ENCODE measurements at places on chromosomes 6 and 20.

DNA sequence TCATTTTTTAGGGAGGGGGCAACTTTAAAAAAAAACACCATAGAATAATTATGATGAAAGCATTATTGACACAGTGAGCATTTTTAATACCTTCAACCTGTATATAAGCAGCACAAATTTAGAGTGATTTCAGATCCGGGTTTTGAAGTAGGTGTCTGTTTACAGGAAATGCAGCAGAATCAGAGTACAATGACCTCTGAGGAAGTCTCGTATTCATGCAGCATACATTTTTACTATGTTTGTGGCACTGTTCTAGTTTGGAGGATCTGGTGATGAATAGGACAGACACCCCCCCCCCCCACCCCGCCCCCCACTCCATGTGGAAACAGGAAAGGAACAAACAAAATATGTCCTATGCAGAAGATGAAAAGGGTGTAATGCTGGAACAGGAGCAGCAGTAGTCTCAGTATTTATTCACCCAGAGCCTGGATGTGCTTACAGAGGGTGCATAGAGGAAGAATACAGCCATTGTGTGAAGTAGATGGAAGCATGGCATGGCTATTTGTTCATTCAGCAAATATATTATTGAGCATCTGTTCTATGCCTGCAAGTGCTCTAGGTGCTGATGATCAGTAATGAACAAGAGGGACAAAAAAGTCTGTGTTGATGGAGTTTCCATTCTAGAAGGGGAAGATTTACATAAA is 19.7 kb downstream of the VAPB start:
- no peak for DNase-seq

- no peak for DNase-seq
These were observed 181.4 kb downstream of the PHF3 start for GRCh38 chr6:63816982-63817436.

DNA sequence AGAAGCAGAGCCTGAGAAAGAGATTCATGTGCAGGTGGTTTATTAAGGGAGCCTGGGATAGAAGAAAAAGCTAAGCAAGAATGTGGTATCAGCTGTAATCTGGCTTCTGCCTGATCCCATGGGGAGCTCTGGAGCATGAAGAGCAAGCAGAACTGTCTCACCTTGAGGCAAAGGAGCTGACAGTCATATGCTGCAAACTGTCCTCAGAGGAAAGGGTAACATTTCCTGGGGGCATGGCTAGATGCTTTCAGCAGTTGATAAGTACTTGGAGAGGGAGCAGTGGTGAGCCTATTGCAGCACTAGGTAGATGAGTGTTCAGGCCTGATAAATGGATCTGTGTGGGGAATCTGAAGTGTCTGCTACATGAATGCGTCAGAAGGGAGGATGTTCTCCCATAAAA is 621.5 kb upstream of the BTBD3 start:
- no peak for DNase-seq

DNA sequence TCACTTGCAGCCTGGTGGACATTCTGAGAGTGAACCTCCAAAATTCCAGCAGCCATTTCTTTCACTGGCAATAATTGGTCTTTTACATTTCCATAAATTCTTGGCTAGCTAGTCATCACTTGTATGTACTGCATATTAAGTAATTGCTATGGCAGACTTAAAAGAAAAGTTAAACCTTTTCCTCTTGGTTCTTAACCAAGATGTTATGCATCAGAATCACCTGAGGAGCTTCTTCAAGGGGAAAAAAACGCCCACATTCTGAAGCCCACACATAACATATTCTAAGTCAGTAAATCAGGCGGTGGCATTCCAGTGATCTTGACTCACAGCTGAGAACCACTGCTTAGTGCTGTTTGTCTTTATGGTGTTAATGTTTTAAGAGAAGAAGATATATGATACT is 37.0 kb downstream of the CDC40 start:
- no peak for DNase-seq

- no peak for DNase-seq
These were observed 14.5 kb upstream of the TRAF3IP2 start for GRCh38 chr6:111620169-111620568.

- DNase-seq = no peak
These were observed 52.4 kb downstream of the DSTN start for GRCh38 chr20:17622086-17622850.

- no peak for DNase-seq
These were observed 4.0 kb downstream of the C20orf96 start for GRCh38 chr20:286508-286907.

DNA sequence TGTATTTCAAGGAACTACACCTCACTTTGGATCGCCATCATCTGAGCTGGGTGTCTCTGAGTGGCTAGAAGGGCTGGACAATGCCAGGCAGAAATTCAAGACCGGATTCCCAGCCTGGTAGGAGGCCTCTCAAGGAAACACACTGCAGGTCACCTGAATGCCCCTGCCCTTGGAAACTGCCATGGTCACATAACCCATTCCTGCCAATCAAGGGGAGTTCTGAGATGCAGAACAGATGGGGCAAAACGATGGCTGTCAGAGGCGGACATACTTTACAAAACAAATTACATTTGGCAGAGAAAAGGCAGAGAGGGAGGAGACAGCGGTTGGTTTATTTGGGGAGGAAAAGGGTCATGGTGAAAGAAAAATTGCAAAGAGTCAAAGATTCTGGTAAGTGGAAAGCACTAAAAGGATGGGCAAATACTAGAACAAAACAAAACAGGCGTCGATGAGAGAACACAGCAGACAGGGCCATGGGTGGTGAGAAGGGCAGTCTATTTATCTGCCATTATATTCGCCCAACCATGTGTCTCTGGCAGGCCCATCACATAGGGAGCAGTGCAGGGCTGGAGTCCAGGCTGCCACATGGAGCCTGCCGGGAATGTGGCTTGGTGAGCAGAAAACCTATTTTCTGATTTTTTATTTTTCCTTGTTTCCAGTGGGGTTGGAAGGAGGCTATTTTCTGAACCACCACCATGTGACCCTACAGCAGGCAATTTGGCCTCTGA is 13.5 kb downstream of the BEND3 start:
- DNase-seq = no peak

- no peak for DNase-seq
These were observed 37.8 kb upstream of the BHLHE23 start for GRCh38 chr20:63044605-63045004.

DNA sequence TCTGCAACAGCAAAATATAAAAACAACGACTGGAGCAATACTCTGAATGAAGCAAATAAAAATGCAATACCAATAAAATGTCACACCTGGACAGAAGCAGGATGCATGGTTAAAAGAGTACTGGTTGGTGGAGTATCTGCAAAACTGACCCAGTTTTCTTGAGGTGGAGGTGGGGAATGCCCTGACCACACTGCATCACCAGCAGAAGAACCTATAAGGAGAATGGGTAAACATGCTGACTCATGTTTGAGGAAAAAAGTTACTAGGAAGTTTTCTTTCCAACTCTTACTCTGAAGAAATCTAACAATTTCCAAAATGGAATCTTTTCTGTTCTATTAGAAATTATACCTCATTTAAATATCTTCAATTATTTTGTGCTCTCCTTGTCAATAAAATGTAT is 43.6 kb downstream of the REPS1 start:
- no peak for DNase-seq

- DNase-seq = no peak
These were observed 92.6 kb downstream of the GRIK2 start for GRCh38 chr6:101486124-101486523.

DNA sequence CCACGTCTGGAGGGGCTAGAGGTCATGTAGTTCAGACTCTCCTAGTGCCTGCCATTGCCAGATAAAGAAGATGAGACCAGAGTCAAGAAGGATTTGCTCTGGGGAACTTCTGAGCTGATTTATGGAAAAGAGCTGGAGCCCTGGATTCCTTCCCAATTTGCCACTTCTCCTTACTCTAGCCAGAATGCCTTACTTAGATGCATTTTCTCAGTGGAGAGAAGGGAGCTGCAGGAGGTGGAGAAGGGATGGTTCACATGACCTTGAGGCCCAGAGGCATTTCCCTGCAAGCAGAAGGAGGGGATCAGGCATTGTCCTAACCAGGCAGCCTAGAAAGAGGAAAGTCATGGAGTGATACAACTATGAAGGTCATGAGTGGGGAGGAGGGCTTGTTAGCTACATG is 122.2 kb downstream of the UNC5CL start:
- no peak for DNase-seq

Measured in NCI-H1105 (cell line).